ENCODE measurements at places on chromosomes 6 and 20. TPM values are rescaled to one million over a fixed set of nuclear protein-coding genes. Genes with fewer than 3 reads are reported as not detected.

ALDH8A1 gene
- total RNA-seq: 0.12 TPM

CLPSL2 gene
- total RNA-seq: not detected

NRN1 gene
- 32.8 TPM for total RNA-seq

NNAT gene
- not detected for total RNA-seq

C20orf144 gene
- total RNA-seq: 0.24 TPM

CLIC5 gene
- 0.10 TPM for total RNA-seq

BPIFA1 gene
- total RNA-seq: not detected

SLC22A7 gene
- total RNA-seq: not detected

C20orf141 gene
- total RNA-seq: not detected

DACT2 gene
- not detected for total RNA-seq

STX7 gene
- 24.3 TPM for total RNA-seq

CRYBG1 gene
- 74.4 TPM for total RNA-seq
